Stimulated activated CD8-positive, alpha-beta memory T cell treated with anti-CD3 and anti-CD28 coated beads, Interleukin-2, amount 100 ng/mL, for 1 hour (primary cell): ENCODE measurements at places on chromosomes 2 and 18.

DNA sequence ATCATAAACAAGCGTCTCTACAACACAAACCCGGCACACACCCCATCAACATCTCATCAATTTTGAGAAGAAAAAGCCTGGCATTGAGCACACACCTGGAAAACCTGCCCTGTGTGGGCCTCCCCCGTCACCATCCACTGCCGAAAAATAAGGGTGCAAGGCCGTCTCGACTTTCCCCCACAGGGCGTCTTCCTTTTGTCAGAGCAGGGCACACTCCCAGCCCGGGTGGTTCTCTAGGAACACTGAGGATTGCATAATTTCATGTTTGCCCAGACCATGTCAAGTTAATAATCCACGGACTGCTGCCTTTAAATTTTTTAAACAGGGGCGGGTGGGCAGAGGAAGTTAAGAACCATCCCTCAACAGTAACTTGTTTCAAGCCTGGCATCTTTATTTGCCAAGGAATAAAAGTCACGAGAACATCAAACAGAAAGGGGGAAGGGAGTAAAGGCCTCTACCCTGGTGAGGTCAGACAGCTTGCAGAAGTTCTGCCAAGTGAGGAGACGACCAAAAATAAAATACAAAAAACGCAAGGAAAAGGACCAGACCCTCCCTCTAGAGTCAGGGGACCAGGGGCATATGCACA is 2.1 kb downstream of the TFCP2L1 start:
- DNase-seq, result no peak

GRCh38 chr2:112584891-112585250 is 462 bp downstream of the CHCHD5 start:
- DNase-seq, result no peak

- DNase-seq, result peak; percentile 10
Measured at GRCh38 chr2:147182260-147182659, 662.6 kb upstream of the ACVR2A start.

DNA sequence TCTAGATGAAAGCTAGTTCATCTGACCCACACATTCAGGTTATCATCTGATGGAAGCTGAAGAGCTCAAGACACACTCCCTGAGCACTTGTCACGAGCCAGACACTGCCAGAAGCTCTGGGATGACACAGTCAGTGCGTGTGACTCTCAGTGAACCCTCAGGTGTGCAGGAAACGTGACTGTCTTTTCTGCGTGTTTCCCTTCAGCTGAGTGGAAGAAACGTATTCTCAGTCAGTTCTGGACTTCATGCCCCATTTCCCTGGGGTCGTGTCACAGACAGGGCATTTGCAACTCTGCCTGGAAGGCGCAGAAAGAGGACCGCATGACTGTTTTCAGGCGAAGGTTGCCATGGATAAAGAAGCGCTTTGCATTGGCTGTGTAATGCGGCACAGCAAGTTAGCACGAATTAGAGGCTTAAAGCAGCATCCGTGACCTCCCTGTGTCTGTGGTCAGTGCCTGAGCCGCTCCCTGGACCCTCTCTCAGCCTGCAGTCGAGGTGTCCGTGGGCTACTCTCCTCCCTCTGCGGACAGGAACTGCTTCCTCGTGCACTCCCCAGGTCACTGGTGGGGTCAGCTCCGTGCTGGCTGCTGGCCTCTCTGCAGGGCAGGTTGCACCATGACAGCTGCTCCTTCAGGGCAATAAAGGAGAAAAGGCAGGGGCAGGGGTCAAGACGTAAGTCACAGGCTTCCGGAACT is 3.3 kb upstream of the ALLC start:
- no peak for DNase-seq

DNA sequence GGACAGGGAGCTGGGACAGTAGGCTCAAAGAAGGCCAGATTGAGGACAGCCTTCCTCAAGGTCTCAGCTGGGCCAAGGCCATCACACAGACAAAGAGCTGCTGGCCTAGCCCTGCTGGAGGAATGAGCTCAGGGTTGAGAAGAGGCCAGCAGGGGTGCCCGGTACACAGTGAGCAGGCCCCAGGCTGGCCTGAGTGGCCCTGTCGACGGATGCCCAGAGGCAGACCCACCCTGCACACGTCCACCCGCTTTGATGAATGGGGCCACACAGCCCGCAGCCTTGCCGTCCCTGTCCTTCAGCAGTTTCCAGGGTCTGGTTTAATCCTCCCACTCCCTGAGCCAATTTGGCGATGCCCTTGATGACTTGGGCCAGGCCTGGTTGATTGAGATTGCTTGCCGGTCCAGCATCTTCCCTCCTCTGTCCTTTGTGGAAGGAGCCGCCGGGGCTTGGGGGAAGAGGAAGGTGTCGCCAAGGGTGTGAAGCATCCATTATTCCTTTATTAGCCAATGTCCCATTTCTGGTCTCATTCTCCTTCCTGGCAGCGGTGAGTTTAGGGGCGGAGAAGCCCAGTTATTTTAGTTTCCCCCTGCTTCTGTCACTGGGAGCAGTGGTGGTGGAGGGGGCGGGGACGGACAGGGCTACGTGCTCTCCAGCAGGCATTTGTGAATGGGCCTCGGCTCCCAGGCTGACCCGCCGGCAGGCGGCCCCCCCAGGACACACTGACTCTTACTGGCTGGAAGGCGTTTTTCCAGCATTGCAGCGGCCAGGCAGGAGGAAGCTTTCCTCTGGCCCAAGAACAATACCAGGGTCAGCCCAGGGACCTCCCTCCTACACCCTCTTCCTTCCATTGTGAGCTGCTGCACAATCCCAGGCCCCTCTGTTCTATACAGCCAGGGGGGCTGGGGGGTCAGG is 141.8 kb downstream of the CTIF start:
- no peak for DNase-seq
